Caudate nucleus (tissue), 63 donors: ENCODE measurements at places on chromosomes 6 and 20.
A peak's percentile ranks its signal among the peaks of the same experiment; 100 is the strongest.

- DNase-seq: no peak
These were observed 214.8 kb downstream of the ZDHHC14 start for GRCh38 chr6:157595768-157596167.

DNA sequence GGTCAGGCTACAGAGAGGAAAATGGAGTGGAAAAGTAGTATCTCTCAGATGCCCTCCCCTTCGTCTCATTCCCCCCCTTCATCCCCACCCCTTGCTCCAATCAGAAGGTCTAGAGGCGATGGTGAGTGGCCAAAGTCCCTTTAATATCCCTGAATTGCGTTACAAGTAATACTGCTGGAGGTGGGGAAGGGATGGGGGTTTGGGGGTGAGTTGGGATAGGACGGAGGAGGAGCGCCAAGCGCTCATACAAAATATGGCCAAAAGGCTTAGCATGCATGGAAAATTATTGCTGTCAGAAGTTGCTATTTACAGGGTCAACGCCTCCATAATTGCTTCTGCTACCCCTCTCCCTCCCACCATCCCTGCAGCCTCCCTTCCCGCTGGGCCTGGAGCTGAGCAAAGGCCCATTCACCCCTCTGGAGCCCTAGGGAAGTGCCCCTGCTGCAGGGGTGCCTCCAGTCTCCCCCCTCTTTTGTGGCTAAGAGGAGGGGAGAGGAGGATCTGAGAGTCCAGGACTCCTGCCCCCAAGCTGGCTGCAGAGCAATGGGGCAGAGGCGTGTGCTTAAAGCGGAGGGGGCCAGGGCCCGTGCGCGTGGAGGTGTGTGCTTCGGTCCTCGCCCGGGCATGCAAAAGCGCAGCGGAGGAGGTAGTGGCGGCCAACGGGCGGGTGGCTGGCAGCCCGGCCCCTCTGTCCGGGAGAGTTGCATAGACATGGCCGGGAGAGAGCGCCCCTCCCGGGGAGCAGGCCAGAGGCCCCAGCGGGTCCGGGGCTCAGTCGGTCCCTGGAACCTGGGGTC, 8.7 kb upstream of the SRXN1 start:
- DNase-seq: no peak

DNA sequence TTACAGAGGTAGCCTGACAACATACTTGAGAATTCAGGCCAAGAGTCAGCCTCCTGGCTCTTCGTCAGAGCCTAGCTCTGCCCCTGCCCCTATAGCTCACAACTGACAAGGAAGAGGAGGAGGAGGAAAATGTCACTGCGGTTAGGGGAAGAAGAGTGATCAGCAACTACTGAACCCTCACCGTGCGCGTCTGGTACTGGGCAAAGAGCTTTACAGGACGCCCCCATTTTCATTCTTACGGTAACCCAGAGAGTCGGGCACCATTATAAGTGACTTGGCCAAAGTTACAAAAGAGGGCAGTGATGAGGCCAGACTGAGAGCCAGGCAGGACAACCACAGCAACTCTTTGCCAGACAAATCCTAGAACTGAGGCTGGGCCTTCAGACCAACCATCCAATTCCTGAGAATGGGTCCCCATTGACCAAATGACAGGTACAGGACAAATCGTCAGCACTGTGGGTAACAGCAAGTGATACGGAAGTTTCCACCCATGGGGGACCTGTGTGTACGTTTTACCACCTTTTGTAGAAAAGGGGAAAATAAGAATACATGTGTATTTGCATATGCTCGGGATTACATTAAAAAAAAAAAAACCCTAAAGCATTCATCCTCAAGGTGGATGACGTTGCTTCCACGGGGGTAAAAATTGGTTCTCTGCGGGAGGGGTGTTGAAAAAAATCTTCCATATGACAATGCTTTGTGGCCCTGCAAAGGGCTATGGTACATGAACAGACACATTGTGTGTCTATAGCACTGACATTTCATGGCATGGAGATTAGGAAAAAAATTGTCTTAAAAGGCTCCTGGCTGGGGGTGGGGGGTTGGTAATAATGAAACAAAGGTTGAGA, 118.0 kb downstream of the NFATC2 start:
- DNase-seq: no peak

DNA sequence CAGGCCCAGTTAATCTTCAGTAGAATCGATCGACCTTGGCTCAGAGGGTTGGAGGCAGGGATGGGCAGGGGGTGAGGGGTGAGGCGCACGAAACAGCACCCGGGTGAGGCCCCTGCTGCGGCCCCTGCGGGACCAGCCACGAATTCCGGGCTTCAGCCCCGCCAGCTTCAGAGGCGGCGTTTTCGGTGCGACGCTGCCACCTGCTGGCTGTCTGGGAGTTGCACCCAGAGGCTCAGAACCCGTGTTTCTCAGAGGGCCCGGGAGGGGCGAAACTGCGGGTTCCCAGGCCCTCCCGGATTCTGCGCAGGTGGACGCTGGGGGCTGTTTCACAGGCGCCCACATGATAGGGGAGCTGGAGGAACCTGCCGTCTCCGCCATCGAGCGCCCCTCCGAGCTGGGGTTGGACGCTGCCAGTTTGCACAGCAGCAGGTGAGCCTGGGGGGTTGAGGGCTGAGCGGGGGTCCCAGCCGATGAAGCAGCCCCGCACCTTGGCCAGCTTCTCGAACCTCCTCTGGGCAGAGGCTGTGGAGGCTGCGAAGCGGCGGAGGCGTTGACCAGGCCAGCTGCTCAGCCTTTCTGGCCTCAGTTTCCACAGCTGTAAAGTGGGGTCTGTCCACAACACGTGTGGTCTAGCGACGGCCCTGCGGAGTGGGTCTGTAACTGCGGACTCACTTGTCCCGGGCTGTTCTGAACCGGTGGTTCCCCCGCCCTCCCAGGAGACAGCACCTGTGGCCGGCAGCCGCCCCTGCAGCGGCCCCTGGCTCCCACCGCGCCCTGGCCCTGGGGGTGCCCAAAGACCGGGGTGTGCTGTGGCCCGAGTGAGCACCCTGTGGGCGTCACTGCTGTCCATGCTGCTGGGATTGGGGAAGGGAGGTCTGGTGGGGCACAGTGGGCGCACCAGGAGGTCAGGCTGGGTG, 2.5 kb upstream of the BHLHE23 start:
- peak; percentile 43 for DNase-seq

GRCh38 chr6:79157961-79158644, 76.4 kb downstream of the HMGN3 start:
- DNase-seq: no peak

GRCh38 chr6:80094017-80094416, 12.5 kb upstream of the BCKDHB start:
- no peak for DNase-seq

- no peak for DNase-seq
These were observed 1.2 kb upstream of the COL20A1 start for GRCh38 chr20:63291811-63292210.

GRCh38 chr20:63471002-63471716, 1.3 kb downstream of the KCNQ2 start:
- no peak for DNase-seq

DNA sequence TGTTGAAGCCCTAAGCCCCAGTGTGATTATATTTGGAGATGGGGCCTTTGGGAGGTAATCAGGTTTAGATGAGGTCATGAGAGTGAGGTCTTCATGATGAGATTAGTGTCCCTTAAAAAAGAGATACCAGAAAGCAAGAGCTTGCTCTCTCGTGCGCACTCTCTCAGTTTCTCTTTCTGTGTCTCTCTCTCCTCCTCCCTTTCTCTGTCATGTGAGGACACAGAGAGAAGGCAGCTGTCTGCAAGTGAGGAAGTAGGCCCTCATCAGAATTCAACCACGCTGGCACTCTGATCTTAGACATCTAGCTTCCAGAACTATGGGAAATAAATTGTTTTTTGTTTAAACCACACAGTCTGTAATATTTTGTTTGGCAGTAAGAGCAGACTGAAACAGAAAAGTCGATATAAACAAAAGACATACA, 180.5 kb downstream of the IBTK start:
- DNase-seq: no peak

DNA sequence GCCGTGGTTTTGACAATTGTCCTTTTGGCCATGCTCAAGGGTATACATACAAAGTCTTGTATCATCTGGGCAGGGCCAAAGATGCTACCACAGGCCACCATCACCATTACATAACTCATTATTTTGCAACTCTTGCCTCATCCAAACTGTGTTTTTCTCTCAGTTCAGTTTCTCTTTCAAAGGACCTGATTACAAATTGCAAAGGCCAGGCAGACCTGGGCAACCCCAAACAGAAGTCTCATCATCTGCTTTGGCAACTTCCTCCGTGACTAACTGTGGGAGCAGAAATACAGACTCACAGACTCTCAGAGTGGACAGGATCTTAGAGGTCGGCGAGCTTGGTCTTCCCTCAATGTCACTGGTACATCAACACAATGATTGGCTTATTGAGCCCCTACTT, 117.8 kb upstream of the NEDD9 start:
- DNase-seq: no peak

DNA sequence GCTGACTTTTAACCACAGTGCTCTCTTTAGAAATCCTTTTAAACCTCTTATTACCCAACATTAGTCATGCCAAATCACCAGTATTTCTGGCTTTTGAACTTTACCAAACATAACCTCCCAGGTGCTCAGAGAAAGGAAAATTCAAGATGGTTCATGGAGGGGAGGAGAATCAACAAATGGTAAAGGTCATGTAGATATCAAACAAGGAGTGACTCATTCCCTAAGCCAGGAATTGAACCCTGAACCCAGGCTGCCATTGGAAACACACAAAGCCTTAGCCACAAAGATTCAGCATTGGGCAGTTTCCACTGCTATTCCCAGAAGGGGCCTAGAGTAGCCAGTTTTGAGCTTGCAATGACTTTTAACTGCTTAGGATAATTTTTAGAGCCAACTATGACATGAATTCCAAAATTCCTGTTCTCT, 21.6 kb upstream of the ENTPD6 start:
- DNase-seq: no peak

- no peak for DNase-seq
These were observed 3.9 kb downstream of the SLA2 start for GRCh38 chr20:36642136-36642535.

DNA sequence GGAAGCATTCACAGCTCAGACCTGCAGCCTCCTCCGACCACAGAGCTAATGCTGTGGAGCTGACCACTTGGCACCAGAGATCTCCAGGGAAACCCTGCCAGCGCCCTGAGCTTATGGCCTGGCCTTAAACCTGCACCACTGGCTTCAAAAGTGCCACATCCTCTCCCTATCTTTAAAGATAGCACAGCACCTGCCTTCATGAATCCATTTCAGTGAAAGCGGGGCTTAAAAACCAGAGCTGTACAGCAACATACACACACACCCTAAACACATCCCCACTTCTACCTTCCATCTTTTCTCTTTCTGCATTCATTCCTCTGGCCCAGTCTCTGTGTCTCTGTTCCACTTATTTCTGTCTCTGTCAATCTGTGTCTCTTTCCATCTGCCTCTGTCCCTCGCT, 59.8 kb upstream of the CCDC167 start:
- DNase-seq: no peak

DNA sequence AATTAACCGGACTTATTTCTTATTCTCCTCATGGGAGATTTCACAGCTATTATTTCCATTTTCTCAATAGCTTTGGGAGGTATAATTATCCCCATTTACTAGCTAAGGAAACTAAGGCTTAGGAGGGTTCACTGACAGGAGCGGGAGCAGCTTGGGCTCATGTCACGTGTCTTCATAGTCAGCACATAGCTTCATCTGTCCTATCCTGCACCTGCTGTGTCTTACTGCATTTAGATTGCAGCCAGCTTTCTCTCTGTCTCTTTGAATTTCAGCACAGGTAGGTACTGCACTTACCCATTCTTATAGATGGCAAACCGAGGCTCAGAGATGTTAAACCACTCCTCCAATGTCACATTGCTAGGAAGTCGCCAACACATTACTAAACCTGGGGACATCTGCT, 839.9 kb downstream of the MAFB start:
- DNase-seq: no peak

GRCh38 chr6:37906121-37906520, 86.6 kb downstream of the ZFAND3 start:
- no peak for DNase-seq

GRCh38 chr6:102075539-102075938, 682.0 kb downstream of the GRIK2 start:
- no peak for DNase-seq

DNA sequence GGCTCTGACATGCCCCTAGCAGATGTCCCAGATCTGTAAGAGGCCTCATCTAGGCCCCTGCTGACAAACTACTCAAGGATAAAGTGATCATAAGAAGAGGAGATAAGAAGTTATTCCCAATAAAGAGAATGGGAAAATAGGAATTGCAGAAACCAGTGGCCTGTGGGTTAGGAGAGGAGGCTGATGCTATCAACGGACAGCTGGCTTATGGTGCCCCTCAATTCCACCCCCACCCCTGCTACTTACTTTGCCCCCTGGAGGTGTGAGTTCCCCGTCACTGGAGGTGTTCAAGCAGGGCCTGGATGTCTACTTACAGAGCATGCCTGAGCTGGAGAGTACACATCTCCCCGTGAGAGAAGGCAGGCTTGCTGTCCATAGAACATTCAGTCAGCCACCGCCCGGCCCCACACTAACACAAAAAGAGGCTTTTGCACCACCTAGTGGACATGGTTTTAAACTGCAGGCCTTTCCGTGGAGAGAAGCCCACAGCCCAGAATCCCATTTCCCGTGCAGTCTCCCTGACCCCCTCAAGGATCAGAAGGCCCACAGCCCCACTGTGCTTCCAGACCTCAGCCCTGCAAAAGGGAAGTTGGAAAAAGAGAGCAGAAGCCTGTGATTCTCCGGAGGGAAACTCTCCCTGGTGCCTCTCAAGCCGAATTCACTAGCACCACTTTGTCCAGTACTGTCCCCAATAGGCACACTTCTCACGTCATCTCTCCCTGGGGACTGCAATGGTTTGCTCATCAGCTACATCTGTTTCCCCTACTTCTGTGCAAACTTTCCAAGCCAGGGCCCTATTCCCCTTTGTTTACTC, 23.8 kb upstream of the BNIP5 start:
- DNase-seq: peak; percentile 37

- DNase-seq: no peak
These were observed 122.6 kb downstream of the SULF2 start for GRCh38 chr20:47662483-47663353.

DNA sequence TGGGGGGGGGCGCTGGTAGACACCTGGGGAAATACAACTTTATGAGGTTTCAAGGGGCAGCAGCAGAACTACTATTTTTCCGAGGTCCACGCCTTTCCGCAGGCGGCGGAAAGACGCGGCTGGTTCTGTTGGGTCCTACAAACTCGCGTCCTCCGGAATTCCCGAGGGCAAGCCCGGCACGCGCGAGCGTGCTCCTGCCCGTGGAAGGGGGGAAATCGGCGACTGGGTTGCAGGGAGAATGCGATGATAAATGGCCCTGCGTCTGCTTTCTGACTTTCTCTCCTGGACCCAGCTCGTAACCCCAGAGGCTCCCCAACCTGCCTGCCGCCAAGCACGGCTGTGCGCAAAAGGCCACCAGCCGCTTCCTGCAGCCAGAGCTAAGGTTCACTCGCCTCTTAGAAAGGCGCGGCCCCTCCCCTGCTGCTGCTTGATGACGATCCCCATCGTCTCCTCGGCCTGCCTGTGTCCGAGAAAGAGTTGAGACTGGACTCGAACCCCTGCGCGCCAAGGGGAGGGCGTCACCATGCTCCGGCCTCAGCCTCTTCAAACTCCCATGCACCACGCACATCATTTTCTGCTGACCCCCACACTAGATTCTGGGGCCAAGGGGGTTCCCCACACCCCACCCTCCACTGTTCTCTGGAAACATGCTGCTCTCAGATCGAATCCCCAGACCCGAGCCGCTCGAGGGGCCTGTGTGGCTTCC, 6.7 kb downstream of the FOXA2 start:
- DNase-seq: no peak
